ENCODE measurements at places on chromosomes 12 and 14.

GRCh38 chr12:46296822-46297221, 28.0 kb upstream of the SLC38A1 start:
- DNase-seq, result no peak

DNA sequence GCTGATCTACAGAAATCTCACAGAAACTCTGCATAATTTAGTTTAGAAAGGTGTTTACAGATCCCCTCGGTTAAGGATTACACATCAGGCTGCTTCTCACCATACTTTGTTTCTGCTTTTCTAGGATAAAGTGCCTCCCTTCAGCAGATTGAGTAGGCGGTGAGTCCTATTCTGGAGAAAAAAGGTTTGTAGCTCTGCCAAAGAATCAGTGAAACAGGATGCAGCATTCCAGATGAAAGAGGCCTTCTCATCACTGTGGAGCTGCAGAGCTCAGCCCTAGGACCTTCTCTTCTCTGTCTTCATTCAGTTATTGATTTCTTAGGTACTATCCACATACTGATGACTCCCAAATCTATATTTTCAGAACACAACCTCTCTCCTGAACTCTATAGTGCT, 155.5 kb upstream of the KRR1 start:
- DNase-seq, result no peak

- no peak for DNase-seq
Observed at GRCh38 chr12:14959126-14959440, 2.3 kb downstream of the ARHGDIB start.

- no peak for DNase-seq
Observed at GRCh38 chr12:31567029-31567428, 23.9 kb downstream of the DENND5B start.

DNA sequence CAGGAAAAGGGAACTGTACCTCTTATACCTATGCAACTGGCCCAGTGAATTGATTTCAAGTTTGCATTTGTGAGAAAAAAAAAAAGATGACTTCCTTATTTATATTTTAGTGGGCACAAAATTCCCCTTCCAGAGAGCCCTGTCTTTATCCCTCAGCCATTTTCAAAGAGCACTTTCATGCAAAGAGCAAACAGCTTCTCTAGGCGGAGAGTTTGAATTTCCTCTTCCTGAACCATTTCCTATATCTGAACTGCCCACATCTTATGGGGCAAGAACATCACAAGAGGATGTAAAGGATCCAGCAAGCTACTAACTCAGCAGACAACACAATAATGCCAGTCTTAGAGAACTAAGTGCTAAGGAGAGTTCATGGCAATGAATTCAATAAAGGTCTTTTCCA, 22.3 kb upstream of the PLXNC1 start:
- DNase-seq, result no peak

- DNase-seq, result no peak
Observed at GRCh38 chr12:50590869-50591268, 86.1 kb downstream of the DIP2B start.

GRCh38 chr14:75449696-75450095, 21.9 kb downstream of the JDP2 start:
- DNase-seq, result no peak

GRCh38 chr14:68695856-68696255, 97.0 kb downstream of the ZFP36L1 start:
- DNase-seq, result no peak

DNA sequence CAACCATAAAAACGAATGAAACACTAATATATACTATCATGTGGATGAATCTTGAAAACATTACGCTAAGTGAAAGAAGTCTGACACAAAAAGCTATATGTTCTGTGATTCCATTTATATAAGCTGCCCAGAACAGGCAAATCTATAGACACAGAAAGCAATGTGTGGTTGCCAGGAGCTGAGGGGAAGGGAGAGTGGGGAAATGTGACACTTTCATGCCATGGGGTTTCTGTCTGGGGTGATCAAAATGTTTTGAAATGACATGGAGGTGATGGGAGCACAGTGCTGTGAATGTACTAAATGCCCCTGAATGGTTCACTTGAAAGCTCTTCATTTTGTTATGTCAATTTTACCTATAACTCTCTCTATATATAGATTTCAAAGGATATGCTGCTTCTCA, 30.1 kb downstream of the ATG14 start:
- DNase-seq, result no peak

DNA sequence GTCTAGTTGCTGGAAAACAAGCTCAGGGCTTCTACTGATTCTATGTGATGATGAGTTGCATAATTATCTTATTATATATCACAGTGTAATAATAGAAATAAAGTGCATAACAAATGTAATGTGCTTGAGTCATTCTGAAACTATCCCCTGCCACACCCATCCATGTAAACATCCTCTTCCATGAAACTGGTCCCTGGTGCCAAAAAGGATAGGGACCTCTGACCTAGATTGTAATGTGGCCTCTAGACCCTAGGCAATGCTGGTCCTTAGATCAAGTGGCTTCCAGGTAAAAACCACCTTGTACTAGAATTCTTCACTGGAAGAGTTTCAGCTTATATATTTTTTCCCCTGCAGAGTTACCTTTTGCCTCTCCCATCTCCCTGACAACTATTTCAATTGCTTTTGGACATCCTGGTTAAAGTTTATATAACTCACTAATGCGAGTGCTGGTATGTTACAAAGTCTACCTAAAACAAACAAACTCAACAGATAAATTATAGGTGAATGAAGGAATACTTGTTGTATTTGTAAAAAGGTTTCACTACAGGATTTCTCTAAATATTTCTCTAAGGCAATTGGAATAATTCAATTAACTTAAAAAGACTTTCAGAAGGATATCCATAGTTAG, 462.5 kb downstream of the NAV3 start:
- no peak for DNase-seq

- no peak for DNase-seq
Observed at GRCh38 chr12:101430456-101430855, 22.9 kb upstream of the ARL1 start.

DNA sequence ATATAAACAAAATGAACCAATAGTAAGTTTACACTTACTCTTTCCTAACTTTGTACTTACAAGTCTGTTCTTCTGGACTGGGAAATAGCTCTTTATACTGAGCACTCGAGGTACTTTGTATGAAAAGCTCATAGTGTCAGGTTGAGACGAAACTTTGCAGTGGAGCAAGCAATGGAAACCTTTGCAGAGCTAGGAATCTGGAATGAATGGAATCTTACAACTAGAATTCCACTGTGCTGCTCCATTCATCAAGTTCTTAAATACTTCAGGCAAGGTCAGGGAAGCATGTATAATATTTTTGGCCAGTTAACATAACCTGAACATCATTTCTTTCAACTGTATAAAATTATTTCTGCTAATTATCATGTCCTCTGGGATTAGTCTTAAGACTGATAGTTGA, 1327.5 kb upstream of the FLRT2 start:
- no peak for DNase-seq
